ENCODE measurements at places on chromosomes 2 and 18.

DNA sequence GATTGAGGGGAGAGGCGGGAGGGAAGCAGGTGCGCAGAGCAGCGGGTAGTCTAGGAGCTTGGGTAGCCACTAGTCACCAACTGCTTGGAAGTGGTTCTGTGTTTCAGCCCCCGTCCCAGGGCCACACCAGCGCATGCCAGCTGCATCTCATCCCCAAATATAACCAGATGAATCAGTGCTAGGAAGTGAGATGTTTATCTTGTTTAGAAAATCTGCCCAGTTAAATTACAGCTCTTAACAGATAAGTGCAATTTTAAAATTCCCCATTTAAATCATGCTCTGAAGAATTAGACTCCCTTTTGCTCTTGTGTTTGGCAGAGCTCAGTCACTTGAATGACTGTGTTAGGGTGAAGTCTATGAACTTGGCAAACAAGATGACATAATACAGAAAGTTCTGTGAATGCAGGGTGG lies 193.8 kb downstream of the SEPTIN10 start:
- no peak for DNase-seq

DNA sequence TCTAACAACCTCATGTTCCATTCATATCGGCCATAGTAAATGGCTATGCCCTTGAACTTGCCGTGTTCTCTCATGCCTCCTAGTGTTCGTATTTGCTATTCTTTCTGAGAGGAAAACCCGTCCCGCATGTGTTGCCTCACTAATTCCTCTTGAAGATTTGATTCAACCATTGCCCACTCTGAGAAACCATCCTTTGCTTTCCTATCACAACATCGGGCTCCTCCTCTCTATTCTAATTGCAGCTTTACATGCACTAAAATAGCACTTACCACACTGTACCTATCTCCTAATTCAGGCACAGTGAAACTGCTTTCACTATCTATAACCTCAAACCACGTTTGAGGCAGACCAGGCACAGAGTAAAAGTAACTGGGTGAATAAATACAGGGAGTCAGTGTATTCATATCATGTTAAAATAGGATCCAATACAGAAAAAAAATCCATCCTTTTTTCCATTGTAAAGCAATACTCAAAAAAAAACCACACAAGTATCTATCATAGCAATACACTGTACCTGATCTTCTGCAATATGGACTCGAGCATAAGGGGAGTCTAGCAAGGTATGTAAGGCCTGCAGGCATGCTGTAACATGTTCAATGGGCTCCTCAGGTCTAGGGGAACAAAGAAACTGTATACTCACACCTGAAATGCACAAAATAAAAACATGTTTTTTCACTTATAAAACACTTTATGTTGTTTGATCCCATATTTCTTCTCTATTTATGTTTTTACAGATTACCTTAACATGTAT lies 39.0 kb upstream of the STRN start:
- peak; percentile 26 for DNase-seq

DNA sequence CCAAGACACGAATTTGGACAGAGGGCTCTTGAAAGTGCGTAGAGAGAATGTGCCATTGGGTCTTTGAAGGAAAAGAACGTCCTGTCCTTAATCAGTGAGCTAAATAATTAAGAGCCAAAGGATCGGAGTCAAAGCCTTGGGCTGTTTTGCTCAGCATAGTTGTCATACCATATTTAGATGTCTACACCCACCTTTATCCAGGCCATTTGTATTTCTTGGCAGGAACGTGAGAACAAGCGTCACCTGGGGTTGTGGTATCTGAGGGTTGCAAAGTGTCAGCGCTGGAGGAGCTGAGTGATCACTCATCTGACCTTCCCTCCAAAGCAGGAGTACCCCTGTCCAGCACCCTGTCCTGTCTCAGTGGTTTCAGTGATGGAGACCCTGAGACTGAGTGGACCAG lies 4.5 kb downstream of the LPIN1 start:
- DNase-seq = no peak

- DNase-seq = no peak
Observed at GRCh38 chr2:43594875-43595274, 963 bp downstream of the THADA start.

DNA sequence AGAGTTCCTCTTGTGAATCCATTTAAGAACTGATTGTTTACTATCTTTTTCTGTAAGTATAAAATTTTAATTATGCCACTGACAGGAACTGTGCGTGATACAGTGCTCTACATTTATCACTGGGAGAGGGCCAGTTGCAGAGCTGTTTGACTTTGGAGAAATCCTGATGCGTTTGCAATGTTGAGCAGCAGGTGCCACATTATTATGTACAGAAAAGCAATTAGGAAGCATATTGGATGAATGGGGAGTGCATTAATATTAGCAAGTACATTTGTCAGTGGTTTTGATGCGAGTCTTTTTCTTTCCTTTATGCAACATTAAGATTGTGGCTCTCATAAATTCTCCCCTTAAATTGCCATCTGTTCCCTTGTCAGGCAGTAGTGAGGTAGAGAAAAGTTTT lies 302.3 kb upstream of the FANCL start:
- DNase-seq = no peak

DNA sequence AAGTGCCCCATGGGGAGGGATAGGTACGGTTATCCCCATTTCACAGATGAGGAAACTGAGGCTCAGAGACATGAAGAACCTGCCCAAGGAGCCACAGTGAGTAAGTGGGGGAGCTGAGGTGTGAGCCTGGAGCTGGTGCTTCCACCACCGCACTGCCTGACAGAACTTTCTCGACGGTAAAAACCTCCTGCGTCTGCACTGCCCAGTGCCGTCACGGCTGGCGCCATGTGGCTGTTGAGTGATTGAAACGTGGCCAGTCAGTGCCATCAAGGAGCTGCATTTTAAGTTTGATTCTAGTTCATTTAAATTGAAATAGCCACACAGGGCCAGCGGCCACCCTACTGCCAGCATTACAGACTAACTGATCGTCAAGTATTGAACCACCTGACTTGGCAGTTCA lies 217.1 kb downstream of the AGAP1 start:
- DNase-seq = no peak

- peak; percentile 4 for DNase-seq
Observed at GRCh38 chr2:27627963-27628766, 647 bp downstream of the CCDC121 start.

DNA sequence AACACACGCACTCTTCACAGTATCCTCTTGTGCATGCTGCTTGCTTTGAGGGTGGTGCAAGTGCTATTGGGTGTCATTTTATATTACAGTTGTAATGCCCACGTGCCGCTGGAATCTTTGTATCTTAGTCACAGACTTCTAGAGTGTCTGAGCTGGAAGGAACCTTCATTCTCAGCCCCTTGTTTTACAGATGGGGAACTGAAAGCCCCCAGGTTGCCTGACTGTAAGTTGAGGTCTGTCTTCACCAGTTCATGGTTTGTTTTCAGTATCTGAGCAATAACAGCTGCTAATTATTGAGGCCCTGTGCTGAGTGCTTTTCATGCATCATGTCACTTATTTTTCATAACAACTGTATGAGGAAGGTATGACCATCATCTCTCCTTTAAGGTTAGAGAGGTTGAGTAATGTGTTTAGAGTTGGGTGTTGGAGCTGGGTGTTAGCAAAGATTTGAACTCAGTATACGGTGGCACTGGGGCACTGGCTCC lies 77.0 kb downstream of the PRKCE start:
- no peak for DNase-seq

- DNase-seq = peak; percentile 66
Observed at GRCh38 chr2:241354668-241355658, 1.1 kb upstream of the FARP2 start.

GRCh38 chr2:72794572-72794971 lies 31.3 kb downstream of the EXOC6B start:
- no peak for DNase-seq
